Thoracic aorta (tissue), 2 donors: ENCODE measurements at places on chromosomes 3 and 15. TPM values are rescaled to one million over a fixed set of nuclear protein-coding genes. Genes with fewer than 3 reads are reported as not detected.

- no peak for DNase-seq
Observed at GRCh38 chr15:60392601-60392985, 5.2 kb downstream of the ANXA2 start.

DNA sequence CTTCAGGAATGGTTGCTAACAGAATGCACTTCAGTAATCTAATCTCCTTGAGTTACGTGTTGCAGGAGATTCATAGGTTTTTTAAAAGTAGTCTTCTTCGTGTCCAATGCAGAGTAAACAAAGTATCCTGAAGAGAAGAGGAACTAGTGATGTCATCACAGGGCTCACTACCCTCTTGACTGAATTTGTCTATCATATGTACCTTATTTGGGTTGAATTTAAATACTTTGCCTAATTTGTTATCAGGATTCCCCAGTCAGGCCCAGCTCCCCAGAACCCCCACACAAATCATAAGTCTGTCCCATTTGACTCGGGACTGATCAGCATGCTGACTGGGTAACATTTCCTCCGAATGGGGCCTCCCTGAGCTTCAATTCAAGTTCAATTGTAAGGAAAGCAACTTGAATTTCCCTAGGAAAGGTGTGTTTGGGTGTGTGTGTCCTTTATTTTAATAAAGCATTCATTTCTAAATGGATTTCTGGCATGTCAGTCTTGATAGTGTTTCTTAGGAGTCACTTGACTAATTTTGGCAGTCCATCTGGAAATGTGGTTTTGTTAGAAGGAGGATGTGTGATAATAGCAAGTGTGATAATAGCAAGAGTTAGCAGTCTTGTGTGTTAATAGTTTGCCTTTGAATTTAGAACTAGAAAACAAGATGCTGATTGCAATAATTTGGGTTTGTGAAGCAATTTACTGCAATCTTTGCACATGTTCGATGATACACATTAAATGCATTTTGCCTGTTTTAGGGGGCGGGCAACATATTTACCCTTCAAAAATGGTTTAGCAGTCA lies 21.9 kb downstream of the OXNAD1 start:
- no peak for DNase-seq

- DNase-seq, result no peak
Observed at GRCh38 chr15:46589088-46589487, 954.3 kb downstream of the SQOR start.

DNA sequence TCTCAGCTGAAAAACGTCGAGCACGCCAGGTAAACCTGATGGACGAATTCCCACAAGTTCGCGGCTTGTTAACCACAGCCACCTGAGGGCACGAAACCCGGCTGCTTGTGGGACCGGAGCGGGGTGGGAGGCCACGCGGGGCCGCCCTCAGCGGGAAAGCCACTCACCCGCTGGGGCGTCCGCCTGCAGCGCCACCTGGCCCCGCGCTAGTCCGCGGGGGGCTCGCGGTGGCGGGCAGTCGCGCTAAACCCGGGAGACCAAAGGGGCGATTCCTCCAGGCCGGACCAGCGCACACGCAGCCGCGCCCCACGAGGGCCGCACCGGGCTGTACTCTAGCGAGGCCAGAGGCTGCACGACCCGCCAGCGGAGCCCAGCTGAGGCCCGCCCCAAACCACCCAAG lies 15.7 kb upstream of the CFAP161 start:
- no peak for DNase-seq

DNA sequence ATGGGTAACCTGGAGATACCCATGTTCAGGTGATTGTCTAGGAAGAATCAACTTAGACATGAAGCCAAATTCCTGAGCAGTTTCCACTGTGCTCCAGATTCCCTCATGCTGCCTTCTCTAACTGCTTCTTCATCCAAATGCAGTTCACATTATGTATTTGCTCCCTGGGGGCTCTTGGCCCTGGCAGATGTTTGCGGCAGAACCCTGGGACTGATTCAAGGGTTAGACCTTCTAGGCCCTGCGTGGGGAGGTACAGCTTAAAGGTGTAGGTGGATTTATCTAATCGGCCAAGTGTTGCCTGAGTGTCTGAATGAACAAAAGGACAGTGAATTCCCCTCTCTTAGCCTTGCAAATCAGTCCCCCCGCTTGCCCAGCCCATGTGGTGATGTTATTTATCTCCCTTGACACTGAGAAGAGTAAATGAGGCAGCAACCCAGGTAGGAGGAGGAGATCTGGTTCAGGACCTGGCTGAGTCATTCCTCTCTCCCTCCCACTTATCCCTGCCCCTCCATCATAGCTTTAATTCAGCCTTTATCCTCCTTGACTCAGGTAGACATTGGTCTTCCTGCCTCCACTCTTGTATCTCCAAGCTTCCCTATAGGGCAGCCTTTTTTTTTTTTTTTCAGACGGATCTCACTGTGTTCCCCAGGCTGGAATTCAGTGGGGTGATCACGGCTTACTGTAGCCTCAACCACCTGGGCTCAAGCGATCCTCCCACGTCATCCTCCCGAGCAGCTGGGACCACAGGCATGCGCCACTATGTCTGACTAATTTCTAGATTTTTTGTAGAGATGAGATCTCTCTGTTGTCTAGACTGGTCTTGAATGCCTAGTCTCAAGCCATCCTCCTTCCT lies 54.8 kb downstream of the MAGEF1 start:
- DNase-seq, result no peak

- no peak for DNase-seq
Observed at GRCh38 chr3:64228110-64228509, 2.8 kb upstream of the PRICKLE2 start.

DNA sequence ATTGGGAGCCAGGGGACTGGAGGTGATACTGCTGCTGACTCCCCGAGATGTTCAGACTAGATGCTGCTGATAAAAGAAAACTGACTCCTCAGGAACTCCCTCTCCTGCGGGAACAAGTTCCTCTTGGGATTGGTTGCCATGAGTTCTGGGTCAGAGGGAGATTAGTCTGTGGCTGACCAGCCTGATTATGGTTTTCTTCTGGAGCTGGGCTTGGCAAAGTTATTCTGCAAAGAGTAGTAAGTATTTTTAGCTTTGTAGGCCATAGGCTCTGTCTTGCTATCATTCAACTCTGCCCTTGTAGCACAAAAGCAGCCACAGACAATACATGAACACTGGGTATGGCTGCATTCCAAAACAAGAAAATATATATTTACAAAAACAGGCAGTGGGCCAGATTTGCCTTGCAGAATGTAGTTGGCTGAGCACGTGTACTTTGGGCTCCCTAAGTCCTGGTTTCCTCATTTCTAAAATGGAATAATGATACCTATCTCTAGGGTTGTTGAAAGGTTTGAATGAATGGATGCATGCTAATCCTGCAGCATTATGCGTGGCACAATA lies 796.8 kb downstream of the AGBL1 start:
- no peak for DNase-seq

GRCh38 chr3:109687626-109688025 lies 350.3 kb upstream of the DPPA4 start:
- no peak for DNase-seq

GRCh38 chr3:66416556-66417304 lies 84.1 kb downstream of the LRIG1 start:
- no peak for DNase-seq

- DNase-seq, result no peak
Observed at GRCh38 chr3:127784865-127785710, 37.2 kb downstream of the MGLL start.

- DNase-seq, result no peak
Observed at GRCh38 chr15:80283531-80283930, 31.5 kb upstream of the CTXND1 start.

DNA sequence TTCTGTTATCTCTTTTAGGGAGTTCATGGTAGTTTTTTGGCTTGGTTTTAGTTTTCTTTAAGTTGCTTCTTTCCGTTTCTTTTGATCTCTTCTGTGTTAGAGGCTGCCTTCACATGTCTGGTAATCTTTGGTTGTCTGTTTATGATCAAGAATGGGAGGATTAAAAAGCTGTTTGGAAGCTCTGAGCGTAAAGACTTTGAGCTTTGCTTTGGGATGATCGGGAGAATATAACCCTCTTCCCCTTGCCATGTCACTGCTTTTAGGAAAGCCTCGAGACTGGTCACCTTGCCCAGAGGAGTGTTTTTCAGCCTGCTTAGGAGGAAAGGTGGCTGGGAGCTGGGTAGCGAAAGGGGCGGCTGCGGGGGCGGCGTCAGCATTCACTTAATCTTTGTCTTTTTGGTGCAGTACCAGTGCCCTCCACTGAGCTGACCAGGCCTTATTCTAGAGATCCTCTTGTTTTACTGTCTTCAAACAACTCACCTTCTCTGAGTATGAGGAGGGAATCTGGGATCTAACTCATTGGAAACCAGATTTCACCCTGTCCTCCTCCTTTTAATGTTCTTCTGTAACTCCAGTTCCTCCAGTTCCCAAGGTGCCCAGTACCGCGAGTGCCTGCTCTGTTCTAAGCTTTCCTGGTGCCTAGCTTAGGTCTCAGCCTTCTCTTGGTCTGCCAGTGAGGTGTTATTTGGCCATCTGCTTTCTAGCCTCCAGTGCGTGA lies 15.5 kb downstream of the TATDN2 start:
- no peak for DNase-seq

GRCh38 chr3:60992395-60992794 lies 258.9 kb downstream of the FHIT start:
- DNase-seq, result no peak

The LNP1 gene
- 3.0 TPM for total RNA-seq
